Activated T-cell treated with anti-CD3 and anti-CD28 coated beads for 48 hours (primary cell): ENCODE measurements at places on chromosomes 2 and 18.

GRCh38 chr18:35623255-35623654 is 41.7 kb downstream of the GALNT1 start:
- no peak for DNase-seq

DNA sequence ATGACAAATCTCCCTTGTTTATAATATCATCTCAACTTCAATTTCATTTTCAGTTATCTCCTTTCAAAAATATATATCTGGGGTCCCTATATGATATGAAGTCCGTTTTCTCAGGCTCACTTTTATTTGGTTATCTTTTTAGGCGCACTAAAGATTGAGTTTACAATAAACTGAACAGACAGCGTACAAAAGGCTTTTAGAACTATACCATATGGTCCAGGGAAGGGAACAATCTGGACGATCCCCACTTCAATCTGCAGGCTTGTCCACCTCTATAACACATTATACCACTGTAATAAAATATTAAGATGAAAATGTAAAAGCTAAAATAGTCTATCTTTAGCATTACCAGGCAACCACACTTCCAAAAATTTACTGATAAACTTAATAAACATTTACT is 289.9 kb downstream of the ZEB2 start:
- no peak for DNase-seq

- no peak for DNase-seq
These were observed 109.9 kb downstream of the TGFA start for GRCh38 chr2:70443726-70444125.

GRCh38 chr2:125596612-125597011 is 1059.3 kb upstream of the GYPC start:
- no peak for DNase-seq

GRCh38 chr2:100302585-100302892 is 19.8 kb downstream of the LONRF2 start:
- no peak for DNase-seq

- DNase-seq: no peak
These were observed 47.6 kb downstream of the SLC66A2 start for GRCh38 chr18:79903787-79904356.

DNA sequence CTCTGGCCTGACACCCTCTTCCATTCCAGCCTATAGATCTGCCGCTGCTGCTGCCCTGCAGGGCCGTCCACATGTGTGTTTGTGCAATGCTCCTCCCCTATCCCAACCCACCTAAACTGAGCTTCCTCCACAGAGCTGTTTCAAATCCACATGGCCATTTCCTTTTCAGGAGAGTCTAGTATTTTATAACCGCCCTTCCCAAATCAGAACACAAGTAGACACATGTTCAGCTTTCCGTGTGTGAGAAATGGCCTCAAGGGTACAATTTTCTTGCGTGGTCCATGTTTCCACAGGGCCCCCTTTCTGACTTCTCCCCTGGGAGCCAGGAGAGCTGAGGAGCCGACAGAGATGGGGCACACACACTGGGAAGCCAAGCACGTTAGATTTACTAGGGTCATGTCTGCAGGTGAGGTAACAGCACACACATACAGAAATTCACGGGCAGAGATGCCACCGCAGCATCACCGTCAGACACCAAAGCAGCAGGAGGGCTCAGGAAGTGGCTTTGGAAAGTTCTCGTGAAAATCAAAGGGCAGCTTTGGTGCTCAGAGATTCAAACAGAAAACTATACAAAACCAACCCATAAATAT is 102.9 kb upstream of the TGFA start:
- no peak for DNase-seq

DNA sequence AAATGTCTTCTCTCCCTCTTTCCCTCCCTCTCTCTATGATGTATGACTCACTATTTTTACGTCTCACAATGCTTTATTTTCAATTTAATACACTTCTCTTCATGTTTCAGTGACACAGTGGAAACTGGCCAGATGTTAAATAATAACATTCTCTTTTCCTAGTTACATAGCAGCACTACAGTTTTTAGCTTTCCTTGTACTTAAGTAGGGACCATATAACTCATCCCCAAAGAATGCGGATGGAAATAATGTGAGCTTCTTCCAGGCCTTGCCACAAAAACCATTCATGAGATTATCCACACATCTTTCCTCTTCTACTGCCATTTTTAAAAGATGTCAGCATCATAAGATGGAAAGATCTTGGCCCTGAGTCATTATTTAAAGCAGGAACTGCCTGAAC is 789.4 kb downstream of the LRP1B start:
- DNase-seq: no peak

- DNase-seq: no peak
These were observed 127.1 kb downstream of the CAPN13 start for GRCh38 chr2:30680121-30680520.

DNA sequence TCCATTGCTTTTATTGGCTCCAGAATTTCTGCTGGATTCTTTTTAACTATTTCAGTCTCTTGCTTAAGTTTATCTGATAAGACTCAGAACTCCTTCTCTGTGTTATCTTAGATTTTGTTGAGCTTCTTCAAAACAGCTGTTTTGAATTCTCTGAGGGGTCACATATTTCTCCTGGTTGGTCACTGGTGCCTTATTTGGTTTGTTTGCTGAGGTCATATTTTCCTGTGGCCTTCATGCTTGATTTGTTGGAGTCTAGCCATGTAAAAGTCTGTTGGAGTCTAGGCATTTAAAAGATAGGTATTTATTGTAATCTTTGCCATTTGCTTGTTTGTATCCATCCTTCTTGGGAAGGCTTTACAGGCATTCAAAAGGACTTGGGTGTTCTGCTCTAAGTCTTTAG is 398.7 kb downstream of the DSEL start:
- DNase-seq: no peak

GRCh38 chr2:61463769-61464475 is 7.0 kb downstream of the USP34 start:
- DNase-seq: no peak

DNA sequence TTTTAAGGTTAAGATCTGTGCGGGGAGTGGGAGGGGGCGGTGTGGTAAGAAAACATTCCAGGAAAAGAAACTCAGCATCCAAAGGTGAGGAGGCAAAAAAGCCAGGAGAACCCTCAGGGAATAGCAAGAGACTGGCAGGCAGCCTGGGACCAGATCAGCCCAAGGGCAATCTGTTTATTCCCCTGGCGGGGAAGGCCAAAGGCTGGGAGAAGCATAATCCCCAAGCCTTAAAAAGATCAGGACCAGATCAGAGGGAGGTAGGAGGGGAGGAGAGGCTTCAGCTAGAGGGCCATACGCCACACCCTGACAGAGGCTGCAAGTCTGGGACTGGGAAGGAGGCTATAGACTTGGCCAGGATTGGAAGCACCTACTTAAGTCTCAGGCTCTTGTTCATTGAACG is 163.0 kb upstream of the PXDN start:
- DNase-seq: no peak

- no peak for DNase-seq
These were observed 70.0 kb upstream of the ATP5MC3 start for GRCh38 chr2:175251425-175252041.

- no peak for DNase-seq
These were observed 1.1 kb upstream of the ERMN start for GRCh38 chr2:157326698-157327097.

DNA sequence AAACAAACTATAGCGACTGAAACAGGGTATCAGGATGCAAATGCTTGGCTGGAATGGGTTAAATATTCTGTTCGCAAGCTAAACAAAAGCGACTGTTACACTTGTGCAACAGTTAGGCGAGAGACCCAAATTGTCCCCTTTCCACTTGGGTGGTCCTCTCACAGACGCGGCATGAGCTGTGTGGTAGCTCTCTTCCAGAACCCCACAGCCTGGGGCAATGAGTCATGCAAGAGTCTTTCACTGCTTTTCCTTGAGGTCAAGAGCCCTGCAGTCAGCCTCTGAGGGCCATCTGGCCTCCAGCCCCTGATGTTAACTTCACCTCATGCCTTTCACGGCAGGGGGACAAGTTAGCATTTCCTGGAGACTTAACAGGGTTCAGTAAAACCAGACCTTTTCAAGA is 25.7 kb downstream of the SULT1C4 start:
- DNase-seq: no peak

- no peak for DNase-seq
These were observed 500.9 kb downstream of the RNF144A start for GRCh38 chr2:7417845-7418742.

DNA sequence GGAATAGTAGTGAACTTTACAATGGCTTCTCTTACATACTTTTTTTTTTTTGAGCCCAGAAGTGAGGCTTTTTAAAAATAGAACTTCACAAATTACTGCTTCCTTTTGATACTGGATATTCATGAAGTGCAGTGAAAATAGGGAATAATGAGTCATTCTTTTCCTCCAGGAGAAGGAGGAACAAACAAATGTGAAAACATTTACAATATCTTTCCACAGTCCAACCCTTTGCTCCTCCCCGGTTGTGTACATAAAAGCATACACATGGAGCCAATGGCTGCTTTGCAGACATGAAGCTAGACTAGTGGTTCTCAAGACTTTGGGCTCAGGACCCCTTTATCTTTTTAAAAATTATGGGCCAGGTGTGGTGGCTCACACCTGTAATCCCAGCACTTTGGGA is 266.9 kb downstream of the GBX2 start:
- DNase-seq: no peak

DNA sequence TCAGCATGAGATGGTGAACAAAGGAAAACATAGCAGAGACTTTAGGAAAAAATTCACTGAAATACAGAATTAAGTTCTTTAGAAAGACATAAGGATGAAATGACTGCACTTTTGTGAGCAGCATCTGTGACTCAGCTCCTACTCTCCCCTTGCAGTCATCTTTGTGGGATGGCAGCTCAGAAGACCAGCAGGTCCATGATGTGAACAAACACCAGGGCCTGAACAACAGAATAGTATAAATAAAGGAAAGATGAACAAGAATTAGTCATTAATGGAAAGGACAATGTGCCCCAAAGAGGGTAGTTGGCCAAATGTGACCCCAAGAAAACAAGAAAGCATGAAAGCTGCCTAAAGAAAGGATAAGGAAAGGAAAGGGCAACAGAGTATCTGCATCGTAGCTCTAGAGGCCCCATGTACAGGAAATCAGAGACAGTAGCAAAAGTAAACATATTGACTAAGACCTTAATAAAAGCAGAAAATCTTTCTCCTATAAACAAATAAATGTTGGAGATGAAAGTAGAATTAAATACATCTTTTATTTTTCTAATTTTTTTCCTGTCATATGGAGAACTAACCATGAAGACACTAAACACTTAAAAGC is 318.0 kb downstream of the ZEB2 start:
- no peak for DNase-seq

DNA sequence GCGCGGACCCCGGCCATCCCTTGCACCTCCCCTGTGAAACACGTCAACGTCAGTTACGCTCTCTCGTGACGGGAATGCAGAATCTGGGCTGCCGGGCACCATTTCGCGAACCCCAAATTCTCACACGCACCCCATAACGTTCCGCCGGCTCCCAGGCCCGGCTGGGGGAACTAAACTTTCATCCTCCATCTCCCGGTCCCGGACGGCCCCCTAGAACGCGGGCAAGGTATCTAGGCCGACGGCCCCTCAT is 544 bp downstream of the DNAJC27 start:
- DNase-seq: no peak

DNA sequence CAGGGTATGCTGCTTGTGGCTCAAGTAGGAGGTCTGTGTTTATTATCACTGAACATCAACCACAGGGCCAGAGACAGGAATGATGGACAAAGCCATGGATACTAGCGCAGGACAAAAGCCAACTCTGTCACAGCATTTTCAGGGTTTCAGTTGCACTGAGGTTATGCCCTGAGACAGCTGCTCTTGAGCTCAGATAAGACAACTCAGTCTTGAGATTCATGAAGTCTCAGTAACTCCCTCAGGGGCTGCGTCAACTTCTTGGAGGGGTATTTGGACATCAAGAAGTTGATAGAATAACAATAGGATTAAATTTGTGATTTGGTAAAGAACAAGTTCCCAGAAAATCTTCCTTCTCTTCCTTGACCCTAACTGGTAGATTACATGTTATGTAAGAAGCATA is 287.0 kb upstream of the SLC14A2 start:
- DNase-seq: no peak

DNA sequence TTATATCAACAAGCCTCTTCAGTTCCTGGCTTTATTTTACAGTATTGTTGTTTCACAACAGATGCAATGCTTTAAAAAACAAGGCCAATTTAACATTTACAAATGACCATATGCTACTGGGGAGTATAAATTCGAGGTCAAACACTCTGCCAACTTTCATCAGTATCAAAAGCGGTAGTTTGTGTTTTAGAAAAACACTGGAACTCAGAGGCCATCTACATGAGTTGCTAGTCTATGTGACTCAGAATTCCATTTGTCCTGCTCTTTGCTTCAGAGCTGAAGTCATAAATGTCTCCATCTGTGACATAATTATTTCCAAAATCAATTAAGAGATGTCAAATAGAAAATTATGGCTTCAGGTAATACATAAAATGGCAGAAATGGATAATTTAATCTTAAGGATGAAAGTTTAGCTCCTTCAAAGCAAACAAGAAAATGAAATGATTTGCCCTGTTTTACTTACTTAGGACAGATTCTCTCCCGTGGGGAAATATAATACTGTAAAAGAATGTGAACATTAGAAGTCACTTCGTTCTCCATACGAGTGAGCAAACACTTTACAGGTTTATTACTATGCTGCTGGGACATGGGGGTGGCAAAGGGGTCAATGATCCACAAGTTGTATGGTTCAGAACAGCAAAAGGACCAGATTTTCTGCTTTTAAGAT is 3.7 kb downstream of the MEX3C start:
- DNase-seq: no peak

DNA sequence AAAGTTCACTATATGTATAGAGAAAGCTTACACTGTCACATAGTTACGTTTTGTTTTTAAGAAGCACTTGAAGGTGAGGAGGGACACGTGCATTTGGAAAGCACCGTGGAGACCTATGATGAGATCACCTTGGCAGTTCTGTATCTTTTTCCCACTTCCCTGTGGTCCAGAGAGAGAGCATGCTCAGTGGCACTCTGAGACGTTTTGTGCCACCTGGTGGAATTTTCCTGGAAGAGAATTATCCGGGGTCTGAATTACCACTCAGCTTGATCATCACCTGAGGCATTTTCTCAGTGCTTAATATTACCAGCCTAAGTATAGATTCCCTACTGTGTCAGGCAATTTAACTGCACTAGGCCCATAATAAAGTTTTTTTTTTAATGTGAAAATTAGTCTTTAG is 469.4 kb upstream of the SMIM21 start:
- DNase-seq: no peak

DNA sequence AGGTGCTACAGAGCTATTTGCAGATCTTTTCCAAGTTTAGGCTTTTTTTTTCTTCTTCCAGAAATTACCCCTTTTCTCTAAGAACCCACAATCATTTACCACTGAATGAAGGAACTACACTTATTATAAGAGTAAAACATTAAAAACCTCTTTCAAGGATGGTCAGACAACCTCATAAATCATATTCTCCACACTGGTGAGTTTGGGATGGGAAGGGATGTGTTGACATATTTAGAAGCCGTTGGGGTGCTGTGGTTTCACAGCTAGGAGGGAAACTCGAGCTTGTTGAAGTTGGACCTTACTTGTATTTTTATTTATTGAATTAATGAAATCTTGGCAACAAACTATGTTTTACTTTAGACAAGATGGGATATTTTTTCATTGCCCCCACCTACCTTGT is 289.4 kb upstream of the MEIS1 start:
- DNase-seq: no peak
